ENCODE measurements at places on chromosomes 12 and 14.

DNA sequence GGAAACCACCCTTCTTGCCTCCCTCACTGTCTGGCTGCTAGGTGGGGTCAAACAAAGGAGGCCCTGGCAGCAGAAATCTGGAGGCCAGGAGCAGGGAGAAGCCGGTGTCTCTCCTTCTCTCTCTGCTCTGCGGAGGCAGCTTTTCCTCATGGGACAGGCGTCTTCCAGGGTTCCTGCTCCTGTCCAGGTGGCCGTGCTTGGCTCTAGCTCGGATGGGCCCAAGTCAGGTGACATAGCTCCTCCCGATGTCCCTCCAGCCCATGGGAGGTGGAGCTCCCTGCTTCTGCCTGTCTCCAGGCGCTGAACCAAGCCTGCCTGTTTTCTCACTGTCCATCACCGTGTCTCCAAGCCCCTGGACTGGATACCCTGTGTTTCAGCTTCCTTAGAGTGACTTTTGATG lies 30.5 kb upstream of the FZD10 start:
- DNase-seq = no peak

DNA sequence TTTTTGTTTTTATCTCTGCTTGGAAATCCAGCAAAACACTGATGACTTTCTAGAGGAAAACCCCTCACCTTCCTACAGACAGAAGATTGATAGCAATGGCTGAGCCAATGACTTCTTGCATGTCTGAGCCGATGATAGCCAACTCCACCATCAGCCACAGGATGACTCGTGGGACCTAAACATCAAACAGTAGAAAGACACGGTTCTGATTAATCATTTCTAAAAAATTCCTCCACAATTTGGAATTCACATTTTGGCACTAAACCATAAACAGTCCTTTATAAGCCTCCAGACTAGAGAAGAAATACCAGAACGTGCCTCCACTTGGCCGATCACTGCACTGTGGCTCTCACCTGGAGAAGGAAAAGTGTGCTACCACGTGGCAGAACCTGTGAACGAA lies 25.9 kb downstream of the SLC11A2 start:
- no peak for DNase-seq

DNA sequence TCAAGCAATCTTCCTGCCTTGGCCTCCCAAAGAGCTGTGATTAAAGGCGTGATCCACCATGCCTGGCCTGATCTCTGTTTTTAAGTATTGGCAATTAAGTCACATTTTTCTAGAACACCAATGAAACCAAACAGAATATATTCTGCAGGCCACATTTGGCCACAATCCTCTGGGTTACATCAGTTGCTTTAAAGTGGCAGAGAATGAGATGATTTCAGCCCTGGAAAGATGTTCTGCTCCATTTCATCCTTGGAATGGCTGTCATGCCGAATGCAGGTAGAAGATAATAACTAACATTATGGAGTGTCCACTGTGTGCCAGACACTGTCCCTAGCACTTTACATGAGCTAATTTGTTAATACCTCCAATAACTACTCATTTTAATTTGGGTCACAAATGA lies 154.4 kb downstream of the PTPN11 start:
- no peak for DNase-seq

DNA sequence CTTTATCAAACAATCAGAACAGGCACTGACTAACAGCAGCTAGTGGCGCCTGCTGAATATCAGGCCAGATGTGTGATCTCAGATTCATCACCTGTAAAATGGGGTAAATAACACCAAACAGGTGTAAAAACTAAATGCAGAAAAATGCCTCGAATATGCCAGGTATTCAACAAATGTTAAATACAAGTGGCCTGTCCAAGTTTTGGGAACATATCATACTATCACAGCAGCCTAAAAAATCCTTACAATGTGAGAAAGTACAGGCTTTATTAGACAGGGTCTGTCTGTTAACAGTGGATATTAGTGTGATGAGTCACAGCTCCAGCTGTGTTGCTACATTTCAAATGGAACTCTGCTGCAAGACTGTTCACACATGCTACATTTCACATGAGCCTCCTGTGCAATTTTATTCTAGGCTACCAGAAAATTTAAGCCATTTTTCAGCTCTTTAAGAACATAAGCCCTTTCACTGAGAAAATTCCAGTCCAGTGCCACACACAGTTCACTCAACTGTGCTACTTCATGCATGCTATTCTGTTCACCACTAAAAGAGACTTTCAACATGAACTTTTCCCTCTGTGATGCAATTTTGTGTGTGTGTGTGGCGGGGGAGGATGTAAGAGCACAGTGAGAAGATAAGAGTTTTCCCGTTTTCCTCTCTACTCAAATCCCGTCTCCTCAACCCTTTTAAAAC lies 56.7 kb downstream of the MSRB3 start:
- no peak for DNase-seq

DNA sequence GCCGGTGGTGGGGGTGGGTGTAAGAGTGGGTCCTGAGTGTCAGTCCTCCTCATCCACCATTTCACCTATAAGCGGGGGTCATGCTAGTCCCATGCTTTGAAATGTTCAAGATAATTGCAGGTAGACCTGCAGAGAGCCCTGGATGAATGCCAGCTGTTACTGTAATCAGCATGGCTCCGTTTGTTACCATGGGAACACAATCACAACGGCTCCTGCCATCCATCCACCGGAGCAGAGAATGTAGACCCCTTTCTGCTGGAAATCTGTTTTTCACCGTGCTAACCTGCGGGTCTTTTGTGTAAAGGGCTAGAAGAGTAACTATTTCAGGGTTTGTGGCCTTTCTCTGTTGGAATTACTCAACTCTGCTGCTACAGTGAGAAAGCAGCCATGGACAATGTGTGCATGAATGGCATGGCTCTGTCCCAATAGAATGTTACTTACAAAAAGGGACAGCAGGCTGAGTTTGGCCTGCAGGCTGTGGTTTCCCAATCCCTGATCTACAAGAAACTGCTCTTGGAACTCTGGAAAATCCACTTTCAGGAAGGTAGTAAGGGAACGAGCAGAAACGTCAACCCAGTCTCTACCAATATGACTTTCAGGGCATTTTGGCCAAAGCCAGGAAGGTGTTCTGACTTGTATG lies 36.1 kb downstream of the KCTD10 start:
- DNase-seq = no peak

DNA sequence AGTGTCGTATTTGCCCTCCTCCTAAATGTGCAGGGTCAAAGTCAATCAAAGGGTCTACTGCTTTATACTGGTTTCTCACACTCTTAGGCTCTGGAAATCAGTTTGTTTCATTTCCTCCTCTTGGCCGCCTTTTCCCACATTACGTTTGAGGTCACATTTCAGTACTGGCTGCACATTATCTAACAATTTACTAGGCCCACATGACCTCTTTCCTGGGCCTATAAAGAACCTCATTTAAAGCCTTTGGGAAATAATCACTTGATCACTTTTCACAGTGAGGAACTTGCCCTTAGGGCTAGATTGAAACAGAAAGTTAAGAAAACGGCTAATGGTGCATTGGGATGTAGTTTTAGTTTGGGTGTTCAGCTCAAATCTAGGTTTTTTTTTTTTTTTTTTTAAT lies 497.5 kb downstream of the RERGL start:
- DNase-seq = no peak

GRCh38 chr12:10718279-10718821 lies 4.8 kb downstream of the YBX3 start:
- DNase-seq = no peak

GRCh38 chr12:62725781-62726180 lies 209.2 kb downstream of the PPM1H start:
- no peak for DNase-seq

DNA sequence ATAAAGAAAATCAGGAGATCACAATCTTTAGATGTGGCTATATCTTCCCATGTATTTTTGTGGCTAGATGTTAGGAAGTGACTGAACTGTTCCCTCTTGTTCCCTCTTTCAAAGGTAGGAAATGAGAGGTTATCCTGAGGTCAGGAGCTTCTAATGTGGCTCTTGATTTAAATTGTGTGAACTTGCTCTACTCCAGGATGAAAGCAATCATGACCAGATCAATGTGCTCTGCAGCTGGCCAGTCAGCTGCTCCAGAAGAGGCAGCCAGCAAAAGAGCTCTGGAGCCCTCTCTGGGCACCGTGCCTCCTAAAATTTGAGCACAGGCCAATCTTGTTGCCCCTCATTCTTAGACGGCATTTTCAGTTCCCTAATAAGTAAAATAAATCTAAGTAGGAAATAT lies 32.0 kb downstream of the CDK17 start:
- DNase-seq = no peak

DNA sequence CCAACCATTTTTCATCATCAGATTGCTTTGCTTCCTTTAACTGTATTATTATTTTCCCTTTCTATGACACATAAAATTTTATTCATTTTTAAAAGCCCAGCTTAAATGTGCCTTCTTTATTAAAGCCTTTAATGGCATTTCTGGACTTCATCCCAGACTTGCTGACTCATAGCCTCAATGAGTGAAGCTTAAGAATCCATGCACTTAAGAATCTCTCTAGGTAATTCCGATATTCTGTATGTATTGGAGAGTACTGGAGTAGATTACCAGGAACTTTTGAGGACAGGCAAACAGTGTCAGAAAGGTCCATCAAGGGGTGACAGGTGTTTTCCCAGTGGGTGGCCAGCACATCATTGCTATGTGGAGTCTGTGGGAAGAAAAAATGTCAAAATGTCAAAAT lies 107.9 kb downstream of the PTPRQ start:
- DNase-seq = no peak

GRCh38 chr14:70094631-70095030 lies 94.1 kb downstream of the SLC8A3 start:
- no peak for DNase-seq

DNA sequence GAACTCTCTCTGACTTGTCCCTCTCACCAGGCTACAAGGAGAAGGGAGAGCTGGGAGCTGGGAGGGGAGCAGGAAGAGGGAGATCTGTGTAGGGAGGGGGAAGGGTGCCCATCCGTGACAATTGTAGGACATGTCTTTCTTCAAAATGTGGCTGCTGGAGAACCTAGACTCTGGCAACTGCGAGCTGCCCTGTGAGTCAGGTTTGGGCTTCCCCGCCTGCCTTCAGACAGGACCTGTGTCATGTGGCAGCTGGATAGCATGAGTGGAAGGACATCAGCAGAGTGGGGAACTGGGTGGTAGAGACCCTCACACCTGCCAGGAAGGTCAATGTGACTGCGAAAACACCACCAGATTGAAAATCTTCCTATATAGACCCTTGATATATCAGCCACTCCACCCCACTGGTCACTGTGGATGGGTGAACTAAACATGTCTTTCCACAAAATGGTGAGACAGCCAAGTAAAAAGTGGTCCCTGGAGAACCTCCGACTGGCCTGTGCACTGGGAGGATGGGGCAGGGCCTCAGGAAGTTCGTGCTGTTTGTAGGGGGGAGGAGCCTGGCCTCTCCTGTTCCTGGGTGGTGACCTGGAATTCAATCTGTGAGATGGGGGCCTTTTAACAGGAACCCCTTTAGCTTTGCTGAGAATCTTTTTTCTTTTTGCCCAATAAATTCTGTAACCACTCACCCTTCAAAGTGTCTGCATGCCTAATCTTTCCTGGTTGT lies 62.2 kb upstream of the CAPRIN2 start:
- DNase-seq = no peak

DNA sequence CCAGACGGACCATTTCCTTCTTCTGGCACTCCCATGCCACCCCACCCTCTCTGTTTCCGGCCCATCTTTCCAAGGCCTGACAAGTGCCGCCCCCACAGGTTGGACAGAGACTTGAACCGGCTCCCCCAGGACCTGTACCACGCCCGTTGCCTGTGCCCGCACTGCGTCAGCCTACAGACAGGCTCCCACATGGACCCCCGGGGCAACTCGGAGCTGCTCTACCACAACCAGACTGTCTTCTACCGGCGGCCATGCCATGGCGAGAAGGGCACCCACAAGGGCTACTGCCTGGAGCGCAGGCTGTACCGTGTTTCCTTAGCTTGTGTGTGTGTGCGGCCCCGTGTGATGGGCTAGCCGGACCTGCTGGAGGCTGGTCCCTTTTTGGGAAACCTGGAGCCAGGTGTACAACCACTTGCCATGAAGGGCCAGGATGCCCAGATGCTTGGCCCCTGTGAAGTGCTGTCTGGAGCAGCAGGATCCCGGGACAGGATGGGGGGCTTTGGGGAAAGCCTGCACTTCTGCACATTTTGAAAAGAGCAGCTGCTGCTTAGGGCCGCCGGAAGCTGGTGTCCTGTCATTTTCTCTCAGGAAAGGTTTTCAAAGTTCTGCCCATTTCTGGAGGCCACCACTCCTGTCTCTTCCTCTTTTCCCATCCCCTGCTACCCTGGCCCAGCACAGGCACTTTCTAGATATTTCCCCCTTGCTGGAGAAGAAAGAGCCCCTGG lies 1.2 kb upstream of the CMTM5 start:
- no peak for DNase-seq

DNA sequence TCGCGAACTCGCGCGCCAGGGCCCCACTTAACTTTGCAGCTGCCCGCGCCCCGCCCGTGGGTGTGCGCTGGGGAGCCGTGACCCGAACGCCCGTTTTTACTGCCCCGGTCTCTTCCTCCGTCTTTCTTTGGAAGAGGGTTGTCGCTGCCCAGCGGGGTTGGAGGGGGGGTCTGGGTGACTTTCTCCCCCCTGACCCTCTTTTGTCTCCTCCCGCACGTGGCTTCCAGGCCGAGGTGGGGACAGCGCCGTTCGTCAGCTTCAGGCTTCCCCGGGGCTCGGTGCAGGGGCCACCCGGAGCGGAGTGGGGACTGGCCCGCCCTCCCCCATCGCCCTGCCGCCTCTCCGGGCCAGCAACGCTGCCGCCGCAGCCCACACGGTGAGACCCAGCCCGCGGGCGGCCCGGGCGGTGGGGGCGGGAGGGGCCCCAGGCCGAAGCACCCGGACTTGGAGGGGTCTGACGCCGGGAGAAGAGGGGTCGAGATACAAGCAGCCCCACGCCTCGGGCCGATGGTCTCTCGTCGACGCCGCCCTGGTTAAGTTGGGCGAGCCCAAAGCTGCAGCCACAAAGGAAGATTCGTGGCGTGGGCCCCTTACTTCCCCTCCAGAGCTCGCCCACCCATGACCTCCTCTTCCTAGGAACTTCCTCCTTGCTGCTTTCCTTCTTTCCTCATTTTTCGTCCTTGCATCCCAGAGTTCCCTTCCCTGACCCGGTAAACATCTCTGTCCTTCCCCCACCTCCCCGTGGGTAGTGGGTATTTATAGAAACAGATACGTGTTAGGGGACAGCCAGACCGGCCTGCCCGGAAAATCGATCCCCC lies 1.2 kb downstream of the DYRK2 start:
- no peak for DNase-seq

- peak; percentile 90 for DNase-seq
Observed at GRCh38 chr14:58427281-58428117, at the start of the genes KIAA0586 and TIMM9. KIAA0586 (plus strand) TSS chr14:58427719; CDS start chr14:58428265, 546 bp downstream. TIMM9 (minus strand) TSS chr14:58427531; CDS start chr14:58411945, 15,586 bp downstream.

GRCh38 chr14:67973436-67973835 lies 153.9 kb downstream of the RAD51B start:
- no peak for DNase-seq

DNA sequence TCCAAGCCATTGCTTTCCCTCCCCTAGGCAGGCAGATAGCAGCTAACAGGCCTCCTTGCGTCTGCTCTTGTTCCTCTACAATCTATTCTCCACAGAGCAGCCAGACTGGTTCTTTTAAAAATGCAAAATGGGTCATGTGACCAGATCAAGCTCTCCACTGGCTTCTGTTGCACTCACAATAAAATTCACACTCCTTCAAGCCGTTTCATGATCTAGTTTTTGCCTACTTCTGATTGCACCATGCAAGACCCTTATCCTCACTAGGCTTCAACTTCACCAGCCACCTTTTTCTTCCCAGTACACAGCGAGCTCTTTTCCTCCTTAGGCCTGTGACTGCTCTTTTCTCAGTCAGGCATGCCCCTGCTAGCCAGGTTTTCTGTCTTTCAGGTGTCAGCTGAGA lies 6.1 kb upstream of the KRAS start:
- DNase-seq = no peak

GRCh38 chr14:59481871-59482540 lies 2.2 kb downstream of the L3HYPDH start:
- DNase-seq = no peak

All from stimulated activated CD4-positive, alpha-beta T cell treated with anti-CD3 and anti-CD28 coated beads, TNF-alpha, amount 100 ng/mL, for 1 hour (primary cell).